ENCODE measurements at places on chromosomes 2 and 18.

DNA sequence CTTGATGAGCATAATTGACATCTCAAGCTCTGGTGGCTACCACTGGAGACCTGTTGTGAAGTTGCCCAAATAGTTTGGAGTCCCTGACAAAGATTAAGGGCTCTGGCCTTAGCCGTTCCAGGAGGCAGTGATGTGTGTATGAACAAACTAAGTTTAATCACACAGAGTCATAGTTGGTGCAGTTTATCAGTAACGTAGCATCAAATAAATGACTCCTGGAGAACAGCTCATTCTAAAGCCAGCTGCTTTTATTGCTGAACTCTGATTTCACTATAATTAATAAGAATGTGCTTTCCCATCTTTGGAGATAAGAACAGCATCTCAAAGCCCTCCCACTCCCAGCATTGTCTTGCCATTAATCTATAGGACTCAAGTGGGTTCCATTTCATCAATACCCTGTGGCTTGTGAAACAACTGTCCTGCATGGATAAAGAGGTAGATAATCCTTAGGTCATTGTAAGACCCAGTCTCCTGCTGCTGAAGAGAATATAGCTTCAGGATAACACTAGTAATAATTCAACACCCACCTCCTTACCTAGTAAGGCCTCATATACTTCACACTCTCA, 211.4 kb upstream of the THUMPD2 start:
- DNase-seq: no peak

- no peak for DNase-seq
These were observed 388.1 kb upstream of the SLC14A2 start for GRCh38 chr18:45227001-45227742.

GRCh38 chr18:10443001-10443400, 11.4 kb upstream of the APCDD1 start:
- no peak for DNase-seq

GRCh38 chr2:1593371-1594122, 150.8 kb downstream of the PXDN start:
- no peak for DNase-seq

- no peak for DNase-seq
These were observed 242.1 kb downstream of the DYSF start for GRCh38 chr2:71695235-71696120.
